Camera-type eye (tissue), 1 donor: ENCODE measurements at places on chromosomes 11 and 22. TPM values are rescaled to one million over a fixed set of nuclear protein-coding genes. Genes with fewer than 3 reads are reported as not detected.

The FOXRED1 gene
- 33.1 TPM for total RNA-seq

The C11orf65 gene
- total RNA-seq = 4.2 TPM

The MIAT gene
- 180 TPM for total RNA-seq

The OVOL1 gene
- 0.49 TPM for total RNA-seq

The NRGN gene
- 1.2 TPM for total RNA-seq

The OR5AL1 gene
- total RNA-seq = not detected
